Forelimb muscle (tissue), 1 donor: ENCODE measurements at places on chromosomes 2 and 18.

DNA sequence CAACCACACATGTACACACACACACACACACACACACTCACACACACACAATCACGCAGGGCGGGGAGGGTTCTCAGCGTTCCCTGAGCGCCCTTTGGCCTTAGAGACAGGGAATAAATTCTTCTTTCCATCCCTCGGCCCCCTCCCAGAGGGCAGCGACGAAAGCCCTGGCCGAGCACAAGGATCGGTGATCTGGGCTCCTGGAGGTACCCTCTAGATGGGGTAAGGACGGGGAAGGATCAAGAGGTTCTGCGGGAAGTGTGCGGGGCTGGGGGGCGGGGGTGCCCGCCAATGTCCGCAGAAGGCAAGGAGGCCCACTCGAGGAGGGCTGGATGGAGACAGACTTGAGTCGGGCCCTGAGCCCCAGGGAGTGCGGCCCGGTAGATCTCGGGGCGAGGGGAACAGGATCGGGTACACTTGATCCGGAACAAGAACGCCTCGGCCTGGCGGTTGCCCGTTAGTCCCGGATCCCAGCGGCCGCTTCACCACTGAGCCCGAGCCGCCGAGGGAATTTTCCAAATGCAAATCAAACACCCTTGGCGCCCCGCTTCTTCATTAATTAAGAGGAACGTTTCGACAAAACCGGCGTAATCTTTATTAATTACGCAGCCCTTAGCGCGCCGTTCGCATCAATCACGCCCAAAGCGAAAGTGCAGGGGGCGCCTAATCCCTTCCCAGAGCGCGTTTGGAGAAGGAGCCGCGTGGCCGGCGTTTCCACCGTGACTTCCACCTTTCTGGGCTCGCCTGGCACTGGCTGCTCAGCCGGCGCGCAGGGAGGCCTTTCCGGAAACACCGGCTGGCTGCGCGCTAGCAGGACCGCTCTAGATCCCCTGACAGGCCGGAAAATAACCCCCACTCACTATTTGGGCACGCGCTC is 7.0 kb upstream of the PAX3 start:
- no peak for DNase-seq

DNA sequence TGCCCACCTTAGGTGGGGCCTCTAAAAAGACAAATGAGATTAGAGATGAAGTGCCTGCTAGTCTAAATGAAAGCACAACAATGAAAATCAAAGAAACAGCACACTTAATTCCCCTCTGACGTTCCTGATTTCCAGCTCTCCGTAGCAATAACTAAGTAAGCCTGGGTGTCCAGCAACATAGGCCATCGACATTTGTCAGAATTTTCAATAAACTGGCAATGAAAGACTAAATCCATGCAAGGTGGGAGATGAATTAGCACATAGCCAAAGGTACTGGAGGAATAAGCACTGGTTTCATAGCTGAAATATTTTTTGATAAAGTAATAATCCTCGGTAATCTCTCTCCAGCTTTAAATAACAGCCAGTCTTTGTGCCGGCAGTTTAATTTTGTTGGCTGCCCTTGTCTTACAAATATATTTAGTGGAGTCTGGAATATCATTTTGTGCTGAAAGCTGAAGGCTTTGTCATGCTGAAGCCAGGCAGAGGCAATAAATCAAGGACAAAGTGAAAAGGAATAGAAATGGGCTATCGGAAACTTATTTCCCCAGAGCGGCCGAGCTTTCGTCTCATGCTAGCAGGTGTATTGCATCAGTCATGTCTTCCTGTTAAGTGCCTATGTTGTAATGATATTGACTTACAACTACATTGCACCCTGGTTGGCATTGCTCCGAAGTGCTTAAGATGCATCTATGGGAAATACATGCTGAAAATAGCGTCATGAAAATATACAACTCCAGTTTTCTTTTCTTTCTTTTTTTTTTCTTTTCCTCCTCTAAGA is 790.1 kb downstream of the CNTNAP5 start:
- DNase-seq, result peak; percentile 13

GRCh38 chr2:175154661-175155082 is 13.3 kb downstream of the ATF2 start:
- DNase-seq, result no peak

DNA sequence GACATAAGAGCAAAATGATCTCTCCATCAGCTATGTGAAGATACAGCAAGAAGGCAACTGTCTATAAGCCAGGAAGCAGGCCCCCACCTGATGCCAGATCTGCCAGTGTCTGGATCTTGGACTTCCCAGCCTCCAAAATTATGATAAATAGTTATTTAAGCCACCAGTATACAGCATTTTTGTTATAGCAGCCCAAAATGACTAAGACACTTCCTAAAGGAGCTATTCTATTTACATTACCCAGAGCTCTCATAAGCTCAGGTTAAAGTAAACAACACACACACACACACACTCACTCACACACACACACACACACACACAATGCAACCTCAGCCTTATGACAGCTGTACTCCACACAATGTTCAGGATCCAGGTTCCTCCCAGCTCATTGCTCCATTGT is 5.7 kb upstream of the YPEL5 start:
- no peak for DNase-seq

DNA sequence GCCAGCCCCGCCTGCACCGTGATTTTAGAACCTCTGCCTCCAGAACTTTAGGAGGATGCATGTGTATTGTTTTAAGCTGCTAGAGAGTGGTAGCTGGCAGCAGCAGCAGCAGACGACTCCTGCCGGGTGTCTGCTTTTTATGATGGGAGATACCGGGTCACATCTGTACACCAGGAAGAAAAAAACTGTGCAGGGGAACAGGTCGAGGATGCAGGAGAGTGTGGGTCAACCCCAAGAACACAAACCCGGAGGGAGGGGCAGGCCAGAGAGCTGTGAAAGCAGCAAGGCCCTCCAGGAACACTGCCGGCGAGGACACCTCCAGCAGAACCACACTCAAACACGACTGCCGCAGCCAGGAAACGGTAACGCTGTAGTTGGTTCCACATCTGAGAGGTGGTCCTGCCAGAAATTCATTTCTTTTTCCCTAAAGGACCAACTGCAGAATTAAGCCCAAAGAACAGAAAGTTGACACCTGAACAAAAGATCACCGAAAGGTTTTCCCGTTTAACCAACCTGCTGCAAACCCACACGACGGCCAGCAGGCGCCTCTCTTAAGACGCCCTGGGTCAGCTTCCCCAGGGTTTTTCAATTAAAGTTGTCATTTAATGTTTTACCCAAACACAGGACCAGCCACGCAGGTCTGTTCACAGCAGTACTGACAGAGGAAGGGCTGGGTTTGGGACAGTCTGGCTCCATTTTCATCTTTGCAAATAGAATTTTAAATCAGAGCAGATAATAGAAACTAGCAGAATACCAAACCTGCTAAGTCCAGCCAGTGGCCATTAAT is 60.5 kb downstream of the NDUFA10 start:
- no peak for DNase-seq

GRCh38 chr2:184920451-184920965 is 322.2 kb downstream of the ZNF804A start:
- DNase-seq, result no peak

- DNase-seq, result no peak
These were observed 795 bp upstream of the TCF7L1 start for GRCh38 chr2:85132397-85132796.

DNA sequence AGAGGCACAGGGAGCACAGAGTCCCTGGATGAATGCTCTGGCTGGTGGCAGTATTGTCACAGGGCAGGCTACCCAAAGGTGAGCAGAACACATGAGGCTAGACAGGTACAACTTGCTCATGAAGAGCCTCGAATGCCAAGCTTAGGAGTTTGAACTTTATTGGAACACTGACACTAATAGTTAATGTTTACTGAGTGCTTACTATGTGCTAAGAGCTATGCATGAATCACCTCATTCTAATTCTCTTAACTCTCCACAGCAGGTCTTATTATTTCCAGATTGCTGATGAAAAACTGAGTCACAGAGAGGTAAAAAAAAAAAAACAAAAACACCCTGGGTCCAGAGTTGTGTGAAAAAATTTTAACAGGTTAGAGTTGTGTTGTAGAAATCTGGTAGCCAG is 6.1 kb upstream of the EMX1 start:
- DNase-seq, result no peak
